ENCODE measurements at places on chromosomes 7 and 10. TPM values are rescaled to one million over a fixed set of nuclear protein-coding genes. Genes with fewer than 3 reads are reported as not detected.
A peak's percentile ranks its signal among the peaks of the same experiment; 100 is the strongest.

- DNase-seq: no peak
These were observed 248.0 kb upstream of the TCERG1L start for GRCh38 chr10:131559450-131559911.

GRCh38 chr7:37510043-37510634 is 61.5 kb upstream of the ELMO1 start:
- no peak for DNase-seq

Gene WEE2
- not detected for total RNA-seq

Gene PKD2L1
- total RNA-seq: not detected

- no peak for DNase-seq
These were observed 93.1 kb downstream of the CARD11 start for GRCh38 chr7:2950578-2950977.

DNA sequence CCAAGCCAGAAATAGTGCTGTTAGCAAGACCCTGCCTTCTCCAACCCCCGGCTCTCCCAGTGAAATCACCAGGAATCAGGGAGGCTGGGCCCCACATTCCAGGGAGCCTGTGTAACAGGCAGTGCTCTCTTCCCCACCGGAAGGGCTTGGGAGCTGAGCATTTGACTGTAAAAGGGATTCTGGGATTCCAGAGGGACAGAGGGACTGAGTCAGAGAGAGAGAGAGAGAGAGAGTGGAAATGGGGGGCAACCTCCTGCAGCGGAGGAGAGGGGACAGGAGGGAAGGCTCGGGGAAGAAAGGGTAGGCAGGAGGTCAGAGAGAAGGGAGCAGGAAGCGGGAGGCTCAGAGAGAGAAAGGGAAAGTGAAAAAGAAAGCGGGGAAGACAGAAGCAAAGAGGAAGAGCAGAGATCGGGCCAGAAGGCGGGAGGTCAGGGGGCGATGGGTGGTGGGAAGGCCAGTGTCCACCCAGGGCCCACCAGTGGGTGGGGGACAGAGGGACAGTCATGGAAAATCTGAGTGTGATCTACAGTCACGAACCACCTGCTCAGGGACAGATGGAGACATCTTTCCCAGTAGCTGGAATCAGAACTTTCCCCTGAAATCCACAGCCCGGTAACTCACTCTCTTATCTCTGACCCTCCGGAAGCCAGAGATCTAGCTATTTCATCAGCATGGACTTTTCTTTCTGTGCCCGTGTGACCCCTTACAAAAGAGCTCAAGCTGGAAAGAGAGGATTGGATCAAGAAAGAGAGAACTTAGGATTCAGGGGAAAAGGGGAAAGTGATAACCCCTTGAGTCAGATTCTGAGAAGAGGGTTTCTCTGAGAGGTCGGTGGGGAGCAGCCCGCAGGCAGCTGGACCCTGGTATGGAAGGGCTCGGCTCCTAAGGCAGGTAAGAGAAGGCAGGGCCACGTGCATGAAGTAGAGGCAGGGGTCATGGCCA is 4.6 kb upstream of the SERPINE1 start:
- peak; percentile 75 for DNase-seq

GRCh38 chr10:124670849-124671248 is 73.3 kb downstream of the FAM53B start:
- DNase-seq: peak; percentile 57
